Activated naive CD8-positive, alpha-beta T cell treated with anti-CD3 and anti-CD28 coated beads, Interleukin-2, amount 50 U/mL, for 24 hours (primary cell): ENCODE measurements at places on chromosomes 2 and 18.

DNA sequence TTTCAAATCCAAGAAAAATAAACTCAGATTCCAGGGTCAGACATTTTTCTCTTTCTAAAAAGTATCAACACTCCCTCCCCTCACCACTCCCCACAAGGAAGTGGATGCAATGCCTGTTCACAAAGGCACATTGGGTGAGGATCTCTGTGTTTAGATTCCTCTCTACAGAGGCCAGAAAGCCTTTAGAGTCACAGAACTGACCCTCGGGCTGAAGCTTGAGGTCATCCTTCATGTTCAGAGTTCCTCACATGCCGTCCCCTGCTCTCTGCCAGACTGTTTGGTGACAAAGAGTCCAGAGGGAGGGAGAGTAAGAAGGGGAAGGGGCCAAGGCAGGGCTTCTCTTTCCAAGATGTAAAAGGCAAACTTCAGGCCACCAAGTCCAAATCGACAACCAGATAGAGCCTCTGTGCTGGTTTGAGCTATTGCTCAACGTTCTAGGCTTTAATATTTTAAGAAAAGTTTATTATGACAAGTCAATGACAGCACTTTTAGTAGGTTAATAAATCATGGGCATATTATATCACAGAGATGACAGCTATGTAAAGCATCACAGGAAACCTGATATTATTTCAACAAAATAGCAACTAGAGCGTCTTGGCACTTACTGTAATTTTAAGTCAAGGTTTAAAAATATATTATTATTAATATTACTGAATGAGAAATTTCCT lies 269.4 kb downstream of the ETAA1 start:
- DNase-seq, result no peak

GRCh38 chr18:29104671-29105070 lies 927.7 kb upstream of the CDH2 start:
- no peak for DNase-seq

DNA sequence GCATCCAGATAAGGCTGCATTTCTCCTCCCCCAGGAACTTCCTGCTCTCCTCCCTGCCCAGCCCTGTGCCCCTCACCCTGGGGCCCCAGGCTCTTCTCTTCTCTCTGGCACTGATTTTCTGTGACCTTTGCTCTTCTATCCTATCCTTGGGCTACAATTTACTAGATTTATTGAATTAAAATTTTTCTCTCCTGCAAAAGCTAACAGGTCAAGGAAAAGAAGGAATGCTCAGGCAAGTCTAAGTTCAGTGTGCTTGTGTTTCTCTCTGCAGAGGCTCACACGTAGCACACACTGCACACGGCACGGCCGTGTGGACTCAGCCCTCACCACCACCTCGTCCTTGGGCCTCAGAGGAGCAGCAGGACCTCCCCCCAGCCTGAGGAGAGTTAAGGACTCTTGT lies 94.2 kb upstream of the SNTG2 start:
- no peak for DNase-seq

GRCh38 chr18:22563164-22563583 lies 145.5 kb upstream of the CTAGE1 start:
- DNase-seq, result no peak

DNA sequence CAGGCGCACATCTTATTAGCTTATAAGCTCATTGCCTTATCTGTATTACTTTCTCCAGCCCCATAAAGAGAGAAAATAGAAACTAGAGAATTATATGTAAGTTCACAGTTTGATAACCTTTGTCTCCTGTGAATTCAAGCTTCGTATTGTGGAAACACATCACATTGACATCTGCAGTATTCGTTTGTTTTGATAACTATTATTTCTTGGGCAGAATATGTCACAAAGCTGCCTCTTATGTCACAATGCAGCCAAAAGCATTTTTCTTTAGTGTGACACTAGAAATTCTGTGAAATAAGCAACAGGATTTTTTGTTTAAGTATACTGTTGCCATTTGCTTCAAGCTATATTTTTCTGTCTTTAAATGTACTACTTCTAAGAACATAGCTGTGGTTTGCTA lies 221.5 kb downstream of the DOK6 start:
- DNase-seq, result no peak

GRCh38 chr2:75915851-75916634 lies 205.3 kb upstream of the GCFC2 start:
- DNase-seq, result no peak
